Naive B cell (primary cell): ENCODE measurements at places on chromosomes 2 and 18.

DNA sequence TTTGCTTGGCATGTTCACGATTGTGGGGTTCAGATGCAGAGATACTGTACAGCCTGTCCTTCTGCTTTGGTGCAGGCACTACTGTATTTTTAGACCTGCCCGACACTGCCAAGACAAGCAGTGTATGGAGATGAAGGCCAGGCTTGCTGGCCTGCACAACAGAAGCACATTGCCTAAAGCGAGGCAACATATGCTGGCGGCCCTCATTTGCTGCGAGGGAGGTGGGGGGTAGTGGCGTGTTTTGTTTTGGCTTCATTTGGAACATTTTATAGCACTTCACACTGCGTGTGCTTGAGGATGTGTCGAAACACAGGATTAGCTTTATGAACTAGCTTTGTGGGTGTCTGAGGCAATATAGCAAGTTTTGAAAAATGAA, 27.0 kb downstream of the TMEM182 start:
- no peak for DNase-seq

DNA sequence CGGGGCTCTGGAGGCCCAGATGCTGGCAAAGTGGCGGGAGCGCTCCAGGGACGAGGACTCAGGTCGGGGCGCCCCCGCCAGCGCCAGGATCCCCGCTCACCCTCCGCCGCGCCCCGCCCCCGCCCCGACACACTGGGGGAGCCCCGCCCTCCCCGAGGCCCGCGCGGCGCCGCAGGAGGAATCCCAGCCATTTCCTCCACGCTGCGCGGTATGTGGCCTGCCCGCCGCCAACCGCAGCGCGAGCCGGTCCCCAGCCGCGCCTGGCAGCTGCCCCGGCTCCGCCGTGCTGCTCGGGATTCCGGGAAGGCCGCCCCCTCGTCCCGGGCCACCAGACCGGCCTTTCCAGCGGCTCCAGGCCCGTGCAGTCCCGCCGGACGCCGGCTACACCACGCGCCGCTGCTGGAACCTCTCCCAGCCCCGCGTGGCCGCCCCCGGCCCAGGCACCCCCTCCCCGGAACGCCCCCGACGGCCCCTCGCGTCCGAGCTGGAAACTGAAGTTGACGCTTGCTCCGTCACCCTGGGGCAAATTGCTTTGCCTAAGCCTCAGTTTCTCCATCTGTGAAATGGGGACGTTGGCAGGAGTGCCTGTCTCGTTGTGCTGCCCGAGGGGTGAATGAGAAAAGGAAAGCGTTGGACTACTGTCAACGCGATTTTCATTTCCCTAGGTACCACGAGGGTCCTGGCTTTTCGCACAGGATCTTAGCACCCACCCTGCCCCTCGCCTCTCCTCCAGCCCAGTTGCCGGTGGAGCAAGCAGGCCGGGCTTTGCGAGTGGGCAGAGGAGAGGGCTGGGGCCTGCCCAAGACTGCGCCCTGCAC, 53.6 kb downstream of the PKDCC start:
- peak; percentile 67 for DNase-seq

GRCh38 chr2:187499941-187500532, 52.0 kb upstream of the CALCRL start:
- no peak for DNase-seq

DNA sequence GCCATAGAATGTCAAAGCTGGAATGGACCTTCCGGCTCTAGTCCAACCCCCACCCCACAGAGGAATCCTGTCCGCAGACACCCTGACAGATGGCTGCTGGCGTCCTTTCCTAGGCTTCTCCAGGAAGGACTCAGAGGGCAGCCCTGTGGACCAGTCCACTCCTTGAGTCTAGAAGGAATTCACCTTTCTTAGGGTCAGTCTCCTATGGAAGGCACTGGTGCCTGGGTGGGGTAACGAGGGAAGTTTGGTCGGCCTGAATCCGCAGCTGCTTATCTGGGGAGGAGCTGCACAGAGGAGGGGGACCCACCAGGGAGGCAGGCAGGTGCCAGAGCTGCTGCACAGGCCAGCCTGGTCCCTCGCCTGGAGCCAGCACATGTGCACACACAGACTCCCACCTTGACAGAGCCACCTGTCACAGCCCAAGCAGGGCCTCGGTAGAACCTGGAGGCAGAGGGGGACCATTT, 2.5 kb downstream of the DNMT3A start:
- DNase-seq: no peak

- no peak for DNase-seq
These were observed 214.2 kb downstream of the PTGR3 start for GRCh38 chr18:74994502-74995418.

GRCh38 chr2:191262436-191262835, 17.2 kb downstream of the MYO1B start:
- DNase-seq: no peak

DNA sequence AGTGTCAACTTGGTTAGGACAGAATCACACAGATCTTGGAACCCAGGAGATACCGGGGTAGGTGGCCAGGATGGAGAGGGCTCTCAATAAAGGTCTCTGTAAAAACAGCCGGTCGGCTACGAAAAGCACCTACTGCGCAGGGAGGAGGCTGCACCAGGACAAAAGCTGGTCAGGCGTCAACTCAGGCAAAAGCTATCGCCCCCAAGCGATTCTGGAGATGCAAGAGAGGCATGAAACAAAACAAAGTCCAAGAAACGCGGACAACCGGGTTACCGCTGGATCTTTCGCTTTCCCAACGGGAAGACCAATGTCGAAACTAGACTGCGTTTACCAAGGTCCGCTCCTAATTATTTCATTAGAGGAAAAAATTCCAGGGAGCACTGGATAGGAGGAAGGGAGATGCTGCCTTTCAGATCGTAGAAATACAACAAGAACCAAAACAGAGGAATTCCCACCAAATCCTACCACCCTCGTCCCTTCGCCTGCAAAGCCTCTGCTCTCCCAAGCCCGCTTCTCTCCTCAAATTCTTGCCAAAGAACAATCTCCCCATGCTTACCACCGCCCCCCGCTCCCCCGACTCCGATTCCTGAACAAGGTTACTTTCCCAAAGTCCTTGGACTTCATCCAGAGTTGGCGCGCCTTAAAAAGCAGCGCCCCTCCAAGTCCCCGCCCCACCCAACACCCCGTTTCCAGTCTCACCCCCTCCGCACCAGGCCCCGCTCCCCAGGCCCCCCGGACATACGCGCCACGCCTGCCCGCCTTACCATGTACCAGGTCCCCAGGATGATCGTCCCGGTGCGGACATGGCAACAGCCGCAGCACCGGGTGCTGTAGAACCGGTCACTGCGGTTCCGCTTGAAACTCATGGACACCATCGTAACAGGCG, 539 bp downstream of the LAPTM4A start:
- no peak for DNase-seq

- DNase-seq: no peak
These were observed 1123.8 kb upstream of the KLHL29 start for GRCh38 chr2:22261165-22261564.

GRCh38 chr2:120476141-120476540, 130.2 kb downstream of the INHBB start:
- DNase-seq: no peak

GRCh38 chr18:61245276-61245675, 88.0 kb upstream of the CDH20 start:
- no peak for DNase-seq

DNA sequence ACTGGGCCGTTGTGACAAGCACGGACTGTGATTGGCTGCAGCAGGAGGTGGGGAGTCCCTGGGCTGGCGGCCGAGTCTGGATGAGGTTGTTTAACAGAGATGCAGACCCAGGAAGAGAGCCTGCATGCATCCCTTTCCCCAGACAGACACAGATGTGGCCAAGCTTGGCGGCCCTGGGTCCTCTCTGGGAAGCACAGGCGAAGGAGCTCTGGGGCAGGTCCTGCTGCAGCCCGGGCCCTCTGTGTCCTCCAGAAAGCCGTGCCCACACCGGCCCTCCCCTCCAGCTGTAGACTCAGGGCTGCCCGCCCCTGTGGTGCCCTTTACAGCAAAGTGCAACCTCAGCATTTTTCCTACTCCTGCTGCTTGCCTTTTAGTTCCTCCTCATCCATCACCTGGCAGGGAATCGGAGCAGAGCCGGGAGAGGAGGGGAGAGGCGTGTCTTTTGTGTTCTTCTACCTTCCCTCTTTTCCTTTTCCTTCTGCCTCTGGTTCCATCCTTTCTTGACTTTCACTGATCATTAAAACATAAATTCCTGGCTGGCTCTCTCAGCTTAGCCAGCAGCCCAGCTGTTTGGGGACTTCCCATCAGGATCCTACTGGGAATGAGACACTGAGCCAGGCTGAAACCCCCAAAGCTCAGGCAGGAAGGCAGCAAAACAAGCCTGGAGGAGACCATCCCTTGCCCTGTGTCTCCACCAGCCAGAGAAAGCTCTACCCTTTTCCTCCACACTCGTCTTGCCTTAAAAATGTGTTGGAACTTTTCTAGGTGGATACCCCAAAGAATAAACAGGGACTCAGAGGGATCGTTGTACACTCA, 75.0 kb downstream of the CTIF start:
- no peak for DNase-seq

- no peak for DNase-seq
These were observed 10.6 kb downstream of the SLC4A5 start for GRCh38 chr2:74332550-74333174.

DNA sequence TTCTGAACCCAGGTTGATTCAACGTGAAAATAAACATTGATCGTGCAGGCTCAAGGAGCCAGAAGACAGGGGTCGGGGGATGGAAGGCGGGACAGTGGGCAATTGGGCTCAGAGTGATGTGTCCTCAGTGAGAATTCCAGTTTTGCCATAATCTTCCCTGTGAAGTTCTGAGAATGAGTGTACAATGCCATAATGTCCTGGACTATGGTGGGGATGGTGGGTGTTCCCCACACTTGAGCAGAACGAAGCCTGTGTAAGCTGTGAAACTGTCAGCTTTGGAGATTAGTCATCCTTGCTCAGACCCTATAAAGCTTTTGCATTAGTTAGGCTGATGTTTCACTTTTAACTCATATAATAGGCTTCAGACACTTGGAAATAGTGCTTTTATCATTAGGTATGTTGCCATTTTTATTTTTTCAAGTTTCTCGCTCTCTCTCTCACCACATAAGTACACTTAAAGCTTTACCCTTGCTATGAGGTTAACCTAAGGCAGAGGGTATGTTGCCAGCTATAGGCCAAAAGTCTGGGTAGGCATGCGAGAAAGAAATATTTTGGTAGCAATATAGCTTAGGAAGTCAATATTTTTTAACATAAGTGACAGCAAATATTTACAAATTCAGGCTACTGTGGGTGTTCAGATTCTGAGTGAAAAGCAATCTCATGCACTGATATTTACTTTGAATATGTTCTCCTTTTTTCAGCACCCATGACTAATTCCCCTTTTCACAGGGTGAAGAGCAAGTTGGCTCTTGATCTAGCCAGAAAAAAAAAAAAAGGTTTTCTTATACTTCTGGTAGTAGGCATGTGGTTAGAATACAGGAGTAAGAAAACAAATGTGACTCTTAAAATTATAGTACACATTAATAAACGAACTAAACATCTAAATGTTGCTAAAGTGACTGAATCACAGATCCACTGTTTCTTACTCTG, 47.2 kb downstream of the CDC42EP3 start:
- peak; percentile 37 for DNase-seq

DNA sequence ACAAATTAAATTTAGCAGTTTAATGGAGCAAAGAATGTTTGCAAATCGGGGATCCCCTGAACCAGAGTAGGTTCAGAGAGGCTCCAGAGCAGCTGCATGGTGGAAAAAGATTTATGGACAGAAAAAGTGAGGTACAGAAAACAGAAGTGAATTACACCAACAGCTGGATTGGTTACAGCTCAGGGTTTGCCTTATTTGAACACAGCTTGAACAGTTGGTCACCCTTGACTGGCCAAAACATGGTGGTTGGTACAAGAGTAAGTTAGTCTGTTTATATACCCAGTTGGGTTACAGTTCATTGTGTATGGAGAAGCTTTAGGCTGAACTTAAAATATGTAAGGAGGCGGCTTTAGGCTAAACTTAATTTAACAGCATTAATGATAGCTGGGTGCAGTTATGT, 5.4 kb upstream of the CDCA7 start:
- no peak for DNase-seq

GRCh38 chr18:70319187-70319586, 30.3 kb downstream of the SOCS6 start:
- no peak for DNase-seq

GRCh38 chr2:239948100-239948881, 76.9 kb downstream of the NDUFA10 start:
- no peak for DNase-seq

- DNase-seq: no peak
These were observed 15.1 kb downstream of the RDH14 start for GRCh38 chr2:18545384-18545783.

DNA sequence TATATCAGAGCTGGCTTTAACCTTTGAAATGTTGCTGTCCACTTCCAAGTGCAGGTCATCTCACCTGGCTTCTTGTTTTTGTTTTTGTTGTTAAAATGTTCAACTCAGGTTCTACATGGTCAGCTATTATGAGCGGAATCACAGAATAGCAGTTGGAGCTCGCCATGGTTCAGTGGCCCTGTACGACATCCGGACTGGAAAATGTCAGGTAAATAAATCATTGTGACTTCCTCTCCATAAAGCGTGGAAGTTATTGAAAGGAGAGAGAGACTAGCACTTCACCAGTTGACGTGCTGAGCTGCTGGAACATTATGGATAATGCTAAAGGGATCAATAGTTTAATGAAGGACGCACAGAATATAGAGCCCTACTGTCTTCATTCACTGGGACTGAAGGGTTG, 184.6 kb upstream of the BOD1L2 start:
- no peak for DNase-seq

- no peak for DNase-seq
These were observed 60.0 kb downstream of the ADCY3 start for GRCh38 chr2:24859968-24860600.

DNA sequence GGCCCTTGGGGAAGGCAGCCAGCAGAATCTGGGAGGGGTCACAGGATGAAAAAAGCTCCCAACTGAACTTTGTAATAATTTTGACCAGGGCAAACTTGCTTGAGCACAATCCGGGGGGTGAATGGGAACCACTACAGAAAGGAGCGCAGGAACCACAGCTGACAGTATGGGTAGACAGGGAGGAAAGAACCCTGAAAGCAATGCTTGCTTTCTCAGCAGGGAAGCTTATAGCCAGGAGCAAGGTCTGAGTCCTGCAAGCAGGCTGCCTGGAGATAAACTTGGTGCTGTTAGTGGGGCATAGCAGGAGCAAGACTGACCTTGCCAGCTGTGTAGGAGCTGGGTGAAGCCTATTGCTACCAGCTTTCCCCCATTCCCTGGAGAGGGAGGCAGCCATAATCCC, 195.2 kb downstream of the MTCL1 start:
- DNase-seq: no peak

DNA sequence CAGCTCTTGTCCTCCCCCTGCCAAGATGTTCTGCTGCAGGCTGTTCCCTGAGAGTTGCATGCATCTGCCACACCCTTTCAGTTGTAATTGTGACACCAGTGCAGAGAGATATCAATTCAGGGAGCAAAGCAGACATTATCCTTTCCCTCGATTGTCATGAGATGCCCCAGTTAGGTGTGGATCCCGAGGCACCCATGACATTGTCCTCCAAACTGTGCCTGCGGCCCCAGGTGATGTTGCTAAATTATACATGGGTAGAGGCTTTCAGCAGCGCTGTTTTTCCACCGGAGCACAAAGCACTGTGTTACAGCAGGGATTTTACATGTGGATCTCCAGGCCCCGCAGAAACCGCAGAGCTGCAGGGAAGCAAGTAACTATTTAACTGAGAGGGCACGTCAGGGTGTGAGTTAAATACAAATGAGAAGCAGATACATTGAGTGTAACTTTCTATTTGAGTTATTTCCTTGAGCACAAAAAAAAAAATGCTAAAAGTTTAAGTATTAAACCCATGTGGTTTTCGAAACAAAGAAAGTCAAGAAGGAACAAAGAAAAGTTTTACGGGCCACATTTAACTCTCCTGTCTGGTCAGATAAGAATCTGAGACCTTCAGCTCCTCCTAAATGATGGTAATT, 90.3 kb upstream of the BCL2L11 start:
- DNase-seq: no peak

- DNase-seq: no peak
These were observed 4.9 kb downstream of the LRRTM1 start for GRCh38 chr2:80299661-80300060.
